ENCODE measurements at places on chromosomes 2 and 18.

- DNase-seq: peak; percentile 79
Observed at GRCh38 chr2:223054193-223054781, 2.3 kb downstream of the KCNE4 start.

GRCh38 chr2:41782306-41783158 is 265.3 kb upstream of the PKDCC start:
- peak; percentile 47 for DNase-seq

DNA sequence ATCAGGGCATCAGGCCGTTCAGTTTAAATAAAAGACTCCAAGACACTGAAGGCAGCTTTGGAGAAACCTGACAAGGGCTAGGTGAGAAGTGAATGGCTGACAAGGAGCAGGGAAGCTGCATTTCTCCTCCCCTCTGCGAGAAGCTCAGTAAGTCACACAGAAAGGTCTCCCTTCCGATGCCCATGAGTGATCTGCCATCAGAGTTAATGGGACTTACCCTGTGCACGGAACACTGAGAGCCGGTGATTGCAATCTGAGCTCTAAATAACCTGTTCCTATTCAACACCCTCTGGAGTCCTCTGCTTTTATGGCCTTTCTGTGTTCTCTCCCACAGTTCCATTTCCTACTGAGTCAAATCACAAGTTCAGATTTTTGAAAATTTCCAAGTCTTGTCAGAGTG is 322.2 kb upstream of the MYT1L start:
- no peak for DNase-seq

- DNase-seq: no peak
Observed at GRCh38 chr2:191544461-191545062, 133.4 kb upstream of the NABP1 start.

- DNase-seq: no peak
Observed at GRCh38 chr18:12087471-12088025, 6.1 kb upstream of the ANKRD62 start.

GRCh38 chr18:47970664-47971531 is 40.4 kb upstream of the SMAD2 start:
- no peak for DNase-seq

- no peak for DNase-seq
Observed at GRCh38 chr2:161402297-161402696, 13.8 kb upstream of the TBR1 start.

DNA sequence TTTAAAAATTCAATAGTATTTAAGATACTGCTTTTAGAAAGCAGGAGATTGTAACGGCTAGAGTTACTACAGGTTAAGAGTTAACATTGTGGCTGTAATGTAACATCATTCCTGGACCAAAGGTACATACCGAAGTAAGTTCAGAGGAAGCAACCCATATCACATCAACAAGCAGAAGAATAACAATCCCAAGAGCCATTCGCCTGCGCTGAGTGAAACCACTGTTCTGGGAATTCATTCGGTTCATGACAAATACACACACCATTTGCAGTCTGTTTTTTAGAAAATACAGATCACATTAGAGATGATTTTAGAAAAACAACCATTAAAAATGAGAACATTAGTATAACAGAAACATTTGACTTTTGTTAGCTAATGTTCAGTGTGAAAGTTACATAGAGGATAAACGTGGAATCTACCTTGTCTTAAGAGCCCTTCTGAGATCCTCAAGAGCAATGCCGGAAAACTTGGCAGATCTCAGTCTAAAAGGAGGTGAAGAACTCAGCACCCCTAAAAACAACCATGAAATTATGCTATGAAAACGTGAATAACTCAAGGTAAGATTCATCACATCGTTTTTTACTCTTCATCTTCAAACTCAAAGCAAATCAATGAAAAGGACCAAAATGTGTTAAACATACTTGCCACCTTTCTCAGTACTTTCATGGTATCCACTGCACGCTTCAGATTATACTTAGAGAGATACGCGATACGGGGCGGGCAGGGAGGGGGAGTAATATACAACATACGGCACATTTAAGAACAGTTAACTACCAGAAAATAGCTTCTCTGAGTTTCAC is 1.2 kb downstream of the SLC35F5 start:
- no peak for DNase-seq

- DNase-seq: no peak
Observed at GRCh38 chr18:10271481-10271880, 183.0 kb upstream of the APCDD1 start.

GRCh38 chr2:235866373-235866772 is 301.8 kb downstream of the GBX2 start:
- DNase-seq: peak; percentile 5

- no peak for DNase-seq
Observed at GRCh38 chr2:166193407-166193806, 65.6 kb upstream of the SCN1A start.

DNA sequence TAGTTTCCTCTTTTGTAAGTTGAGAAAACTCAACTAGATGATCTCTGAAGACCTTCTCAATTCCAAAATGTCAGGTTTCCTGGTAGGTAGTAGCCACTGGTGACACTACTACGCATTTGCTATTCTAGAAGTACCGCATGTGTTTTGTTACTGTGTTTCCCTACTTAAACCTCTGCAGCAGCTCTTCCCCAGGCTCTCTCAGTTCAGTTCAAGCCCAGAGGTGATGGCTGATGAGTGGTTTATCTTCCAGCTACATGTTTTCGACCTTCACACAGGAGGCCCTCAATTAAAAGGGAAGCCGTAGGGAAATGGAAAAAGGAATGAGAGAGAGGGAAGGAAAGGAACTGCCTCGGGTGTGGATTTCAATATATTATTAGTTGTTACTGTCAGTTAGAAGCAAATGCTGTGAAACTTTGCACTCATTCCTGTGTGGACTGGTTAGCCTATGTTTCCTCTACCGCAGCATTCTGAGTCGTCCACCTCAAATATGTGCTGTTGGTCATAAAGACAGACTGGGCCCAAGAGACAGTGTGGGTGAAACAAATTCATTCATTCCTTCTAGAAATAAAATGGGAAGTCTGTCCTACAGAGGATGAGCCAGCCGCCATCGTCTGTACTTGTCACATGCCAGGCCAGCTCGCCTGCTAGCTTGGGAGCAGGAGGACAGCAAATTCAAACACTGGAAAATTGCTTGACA is 455.2 kb upstream of the RAB12 start:
- no peak for DNase-seq

DNA sequence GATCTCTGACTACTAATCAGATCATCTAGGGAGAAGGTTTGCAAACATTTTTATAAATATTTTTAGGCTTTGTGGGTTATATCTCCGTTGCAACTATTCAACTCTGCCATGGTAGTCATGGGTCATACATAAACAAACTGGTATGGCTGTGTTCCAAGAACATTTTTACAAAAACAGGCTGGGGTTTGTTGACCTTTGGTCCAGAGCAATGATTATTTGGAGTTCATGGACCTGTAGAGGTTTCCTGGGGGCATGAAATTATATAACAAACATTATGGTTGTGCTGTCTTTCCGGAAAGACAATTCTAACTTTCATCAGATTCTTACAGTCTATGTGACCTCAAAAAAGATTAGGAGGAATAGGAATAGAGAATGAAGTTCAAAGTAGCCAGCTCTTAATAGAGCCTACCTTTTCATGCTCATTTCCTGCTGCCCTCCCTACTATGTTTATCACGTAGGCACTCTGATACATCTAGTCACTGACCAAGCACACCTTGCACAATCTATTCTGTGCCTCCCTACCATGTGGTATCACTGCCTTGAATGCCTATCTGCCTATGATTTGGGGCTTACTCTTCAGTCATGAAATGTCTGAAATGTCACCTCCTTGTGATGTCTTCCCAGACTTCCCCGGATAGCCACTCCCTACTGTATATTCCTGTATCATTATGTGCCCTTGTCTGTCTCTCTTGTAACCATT is 102.4 kb upstream of the SCN1A start:
- DNase-seq: no peak

GRCh38 chr18:77658751-77659448 is 409.3 kb downstream of the GALR1 start:
- DNase-seq: no peak

GRCh38 chr2:30577151-30577550 is 130.1 kb downstream of the LCLAT1 start:
- no peak for DNase-seq

DNA sequence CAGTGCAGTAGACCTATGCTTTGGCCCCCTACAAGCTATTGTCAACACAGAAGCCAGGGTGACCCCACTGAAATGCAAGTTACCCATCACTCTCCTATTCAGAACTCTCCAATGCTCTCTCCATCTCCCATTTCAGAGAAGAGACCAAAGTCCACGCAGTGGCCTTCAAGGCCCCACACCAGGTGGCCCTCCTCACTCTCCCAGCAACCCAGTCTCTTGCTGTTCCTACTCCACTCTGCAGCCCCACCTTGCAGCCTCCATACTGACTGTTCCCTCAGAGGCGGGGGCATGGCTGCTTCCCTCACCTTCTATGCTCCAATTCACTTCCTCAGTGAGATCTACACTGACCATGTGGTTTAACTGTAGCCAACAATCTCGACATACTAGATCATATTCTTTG is 313.3 kb downstream of the CELF4 start:
- DNase-seq: no peak

- DNase-seq: no peak
Observed at GRCh38 chr2:98308532-98308931, 37.7 kb upstream of the CNGA3 start.

DNA sequence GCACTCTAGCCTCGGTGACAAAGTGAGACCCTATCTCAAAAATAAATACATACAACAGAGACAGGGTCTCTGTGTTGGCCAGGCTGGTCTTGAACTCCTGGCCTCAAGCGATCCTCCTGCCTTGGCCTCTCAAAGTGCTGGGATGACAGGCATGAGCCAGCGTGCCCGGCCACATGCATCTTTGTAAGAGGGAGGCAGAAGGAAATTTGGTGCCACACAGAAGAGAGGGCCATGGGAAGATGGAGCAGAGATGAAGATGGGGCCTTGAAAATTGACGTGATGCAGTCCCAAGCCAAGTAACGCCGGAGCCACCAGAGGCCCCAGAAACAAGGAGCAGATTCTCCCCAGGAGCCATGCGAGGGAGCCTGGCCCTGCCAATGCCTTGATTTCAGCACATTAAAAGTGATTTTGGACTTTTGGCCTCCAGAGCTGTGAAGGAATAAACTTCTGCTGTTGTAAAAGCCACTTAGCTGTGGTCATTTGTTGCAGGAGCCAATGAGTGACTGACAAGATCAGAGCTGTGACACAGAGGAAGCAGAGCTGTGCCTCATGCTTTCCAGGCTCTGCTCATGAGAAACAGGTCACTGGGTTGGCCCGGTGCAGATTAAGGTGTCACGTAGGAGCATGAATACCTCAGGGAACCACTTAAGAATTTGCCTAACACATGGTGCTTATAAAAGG is 2.7 kb upstream of the SLC66A2 start:
- no peak for DNase-seq

DNA sequence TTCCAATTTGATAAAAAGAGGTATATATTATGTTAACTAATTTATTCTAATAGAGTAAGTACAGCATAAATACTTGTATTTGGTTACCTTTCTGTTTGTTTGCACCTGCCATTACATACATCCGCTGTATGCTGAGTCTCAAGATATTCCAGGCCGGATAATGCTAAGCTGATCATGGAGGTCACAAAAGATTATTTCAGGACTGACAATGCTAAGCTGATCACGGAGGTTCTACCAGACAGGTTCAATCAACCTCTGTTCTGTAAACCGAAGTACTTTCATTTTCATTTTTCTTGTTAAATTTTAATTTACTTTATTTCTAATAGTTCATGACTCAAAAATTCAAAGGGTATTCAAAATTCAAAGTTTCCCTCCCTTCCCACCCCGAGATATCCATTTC is 31.1 kb downstream of the PNO1 start:
- no peak for DNase-seq

DNA sequence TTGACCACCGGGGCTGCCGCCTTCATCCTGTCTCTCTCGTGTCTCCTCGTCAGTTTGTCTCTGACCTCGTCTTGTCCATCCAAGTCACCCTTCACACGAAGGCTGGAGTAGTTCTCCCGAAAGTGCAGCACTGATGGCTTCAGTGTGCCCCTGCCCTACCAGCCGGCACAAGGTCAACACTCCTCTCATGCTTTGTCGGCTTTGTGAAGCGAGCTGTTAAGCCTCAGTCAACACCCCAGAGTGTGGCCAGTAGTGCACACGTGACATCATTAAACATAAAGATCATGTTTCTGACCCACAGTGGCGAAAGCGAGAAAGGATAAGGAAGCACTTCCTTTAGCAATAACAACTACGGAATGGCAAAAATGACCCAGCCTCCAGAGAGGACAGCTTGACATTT is 23.2 kb downstream of the ACKR3 start:
- DNase-seq: no peak

DNA sequence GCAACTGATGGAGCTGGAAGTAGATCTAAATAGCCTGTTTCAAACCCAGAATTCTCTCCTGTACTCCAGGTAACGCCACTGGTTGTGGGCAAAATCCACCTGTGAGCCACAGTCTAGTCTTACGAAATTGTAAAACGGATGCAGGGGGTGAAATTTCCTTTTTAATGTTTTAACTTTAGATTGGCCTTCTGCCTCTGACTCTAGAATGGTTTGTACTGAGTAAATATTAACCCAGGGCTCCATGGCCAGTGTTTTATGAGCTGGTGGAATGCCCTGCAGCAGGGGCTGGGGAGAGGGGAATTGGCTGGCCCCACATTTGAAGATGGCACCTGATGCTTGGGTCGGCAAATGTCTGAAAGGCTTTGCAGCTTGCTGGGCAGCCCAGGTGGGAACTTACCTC is 156.6 kb downstream of the MYCN start:
- DNase-seq: no peak

DNA sequence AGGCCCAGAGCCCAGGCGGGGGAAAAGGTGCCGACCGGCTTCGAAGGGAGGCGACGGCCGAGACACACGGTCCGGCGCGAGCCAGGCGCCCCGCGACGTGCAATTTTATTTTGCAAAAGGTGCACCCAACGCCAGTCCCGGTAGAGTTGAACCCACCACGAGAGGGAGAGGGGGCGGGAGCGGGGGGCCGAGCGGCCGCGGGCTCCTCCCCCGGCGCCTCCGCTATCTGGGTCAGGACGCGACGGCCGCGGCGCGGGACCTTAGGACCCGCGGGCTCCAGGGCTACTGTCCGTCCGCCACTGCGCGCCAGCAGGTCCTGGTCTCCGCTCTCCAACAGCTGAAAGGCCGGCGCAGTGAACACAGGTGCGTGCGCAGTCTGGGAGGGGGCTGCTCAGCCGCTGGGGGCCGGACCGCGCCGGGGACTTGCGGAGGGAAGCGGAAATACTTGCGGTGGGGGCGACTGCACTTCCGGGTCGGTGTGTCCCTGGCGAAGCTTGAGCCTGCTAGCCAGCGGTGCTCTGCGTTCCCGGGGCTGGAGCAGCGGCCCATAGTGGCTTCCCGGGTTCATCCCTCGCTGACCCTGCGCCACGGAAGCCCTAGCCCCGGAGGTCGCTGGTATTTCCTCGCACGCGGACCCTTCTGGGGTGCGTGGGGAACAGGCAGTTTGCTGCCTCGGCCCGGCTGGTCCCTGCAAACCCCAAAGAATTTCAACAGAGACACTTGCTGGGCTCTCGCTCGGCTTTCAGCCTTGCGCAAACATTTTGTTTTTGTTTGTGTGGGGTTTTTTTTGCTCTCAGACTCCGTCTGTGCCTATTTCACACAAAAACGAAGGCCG is at the start of gene RMDN2:
TSS of gene RMDN2 (plus strand) at position 225 of the 835 bp plus-strand sequence. CDS start 3,991 bp downstream, outside the sequence.
- peak; percentile 96 for DNase-seq

GRCh38 chr2:60105906-60106305 is 447.5 kb downstream of the BCL11A start:
- DNase-seq: no peak

GRCh38 chr2:168030862-168031624 is 216.4 kb downstream of the STK39 start:
- DNase-seq: no peak

Measured in femur (tissue), 1 donor.